ENCODE measurements at places on chromosomes 3 and 15.

- DNase-seq, result no peak
Observed at GRCh38 chr3:160945336-160945735, 159.8 kb downstream of the B3GALNT1 start.

DNA sequence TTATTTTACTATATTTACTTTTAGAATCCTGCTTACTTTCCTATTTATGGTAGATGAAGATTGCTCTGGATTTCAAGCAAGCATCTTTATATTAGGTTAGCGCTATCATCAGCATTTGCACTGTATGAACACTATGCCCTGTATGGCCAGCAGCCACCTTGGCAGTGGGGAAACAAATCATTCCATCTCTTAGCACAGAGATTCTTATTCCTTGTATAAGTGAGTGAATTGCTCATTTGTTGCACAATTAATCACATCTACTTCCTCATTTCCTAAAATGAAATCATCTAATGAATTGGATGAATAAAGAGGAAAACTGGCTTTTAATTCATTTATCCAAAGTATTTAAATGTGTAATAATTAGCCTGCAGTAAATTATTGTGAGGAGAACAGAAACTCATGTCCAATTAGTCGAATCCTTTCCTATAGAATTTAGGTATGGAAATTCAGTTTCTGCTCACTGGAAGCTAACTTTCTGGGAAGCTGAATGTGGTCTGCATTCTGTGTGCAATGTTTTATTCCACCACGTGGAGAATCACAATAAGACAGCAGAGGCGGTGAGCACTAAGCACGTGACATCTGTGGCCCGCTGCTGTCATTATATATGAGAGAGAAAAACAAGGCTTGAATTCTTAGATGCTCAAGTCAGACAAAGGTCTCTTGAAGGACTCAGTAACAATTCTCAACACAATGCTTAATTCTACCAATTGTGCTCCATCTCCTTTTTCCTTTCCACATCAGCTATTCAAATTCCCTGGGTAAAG is 93.4 kb downstream of the PEX5L start:
- DNase-seq, result no peak

DNA sequence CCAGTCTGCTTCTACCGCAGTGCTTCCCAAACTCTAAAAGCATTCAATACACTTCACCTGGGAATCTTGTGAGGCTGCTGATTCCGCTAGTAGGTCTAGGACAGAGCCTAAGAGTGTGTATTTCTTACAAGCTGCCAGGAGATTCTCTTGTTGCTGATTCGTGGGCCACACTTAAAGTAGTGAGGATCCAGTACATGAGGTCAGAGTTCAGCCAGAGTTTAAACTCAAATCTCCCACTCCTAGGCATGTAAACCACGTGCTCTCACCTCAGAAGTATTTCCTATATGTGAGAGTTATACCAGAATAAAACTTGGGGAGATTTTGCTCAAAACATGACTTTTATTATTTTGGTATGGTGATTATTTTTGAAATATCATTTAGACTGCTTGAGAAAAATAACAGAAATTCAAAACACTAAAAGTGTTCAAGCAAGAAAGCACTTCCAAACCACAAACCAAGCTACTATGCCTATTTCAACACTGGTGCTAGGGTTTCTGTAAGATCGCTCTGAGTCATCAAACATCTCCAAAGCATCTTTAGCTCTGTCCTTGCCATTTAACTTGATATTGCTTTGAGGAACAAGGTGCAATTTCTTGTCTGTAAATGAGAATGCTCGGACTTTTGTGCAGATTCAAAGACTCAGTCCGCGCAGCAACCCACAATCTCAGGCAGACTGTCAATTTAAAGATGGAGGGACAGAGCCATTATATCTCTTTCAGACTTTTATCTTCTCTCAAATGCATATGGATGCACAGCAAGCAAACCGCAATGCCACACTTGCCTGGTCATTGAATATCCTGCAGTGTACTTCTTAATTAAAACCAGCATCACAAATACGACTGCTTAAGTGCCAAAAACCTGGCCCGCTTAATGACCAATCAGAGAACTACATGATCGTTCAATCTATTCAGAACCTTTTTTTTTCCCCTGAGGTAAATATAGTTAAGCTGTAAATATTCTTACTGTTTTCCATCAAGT is 59.8 kb downstream of the AGTR1 start:
- DNase-seq, result no peak

DNA sequence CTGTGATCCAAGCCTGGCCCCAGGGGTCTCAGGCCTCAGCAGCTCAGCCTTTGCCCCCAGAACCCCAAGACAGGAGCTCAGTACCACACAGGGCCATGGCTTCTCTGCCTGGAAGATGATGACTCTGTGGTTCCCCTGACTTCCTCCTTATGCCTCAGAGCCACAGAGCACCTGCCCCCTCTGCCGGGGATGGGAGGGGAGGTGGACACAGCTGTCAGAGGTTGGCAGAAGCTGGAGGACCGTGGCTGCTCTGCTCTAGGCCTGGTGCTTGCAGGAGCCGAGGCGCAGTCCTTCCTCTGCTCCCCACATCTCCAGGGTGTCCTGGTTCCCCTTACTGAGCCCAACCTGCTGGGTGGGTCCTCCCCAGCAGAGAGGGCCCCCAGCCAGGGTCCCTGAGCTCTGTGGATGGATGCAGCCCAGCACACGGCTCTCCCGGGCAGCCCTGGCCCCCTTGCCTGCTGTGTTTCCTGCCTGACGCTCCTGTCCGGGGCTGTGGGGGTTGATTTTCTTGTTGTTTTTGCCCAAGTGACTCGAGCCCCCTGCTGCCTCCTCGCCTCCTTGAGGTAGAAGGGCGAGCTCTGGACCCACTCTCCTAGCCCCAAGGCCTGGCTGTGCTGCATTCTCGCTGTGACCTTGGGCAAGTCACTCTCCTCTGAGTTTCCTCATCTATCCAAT is 36.6 kb downstream of the PSTPIP1 start:
- no peak for DNase-seq

- no peak for DNase-seq
Observed at GRCh38 chr3:97910931-97911351, 61.3 kb downstream of the RIOX2 start.

- no peak for DNase-seq
Observed at GRCh38 chr3:186239321-186239720, 122.7 kb downstream of the DGKG start.

- DNase-seq, result no peak
Observed at GRCh38 chr3:118098827-118099226, 935.8 kb downstream of the IGSF11 start.

DNA sequence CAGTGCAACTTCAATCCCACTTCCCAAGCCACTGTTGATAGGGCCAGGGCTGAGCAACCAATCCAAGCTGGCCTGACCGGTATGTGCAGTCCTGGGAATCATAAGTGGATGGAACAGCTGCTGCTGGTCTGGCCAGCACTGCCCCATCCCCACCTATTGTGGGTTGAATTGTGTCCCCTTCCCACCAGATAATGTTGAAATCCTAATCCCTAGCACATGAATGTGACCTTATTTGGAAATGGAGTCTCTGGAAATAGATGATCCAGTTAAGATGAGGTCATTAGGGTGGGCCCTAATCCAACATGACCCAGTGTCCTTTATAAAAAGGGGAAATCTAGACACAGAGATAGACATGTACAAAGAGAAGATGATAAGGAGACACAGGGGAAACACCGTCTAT is 13.7 kb upstream of the PDIA5 start:
- DNase-seq, result no peak

- DNase-seq, result no peak
Observed at GRCh38 chr3:128080323-128081080, 28.3 kb downstream of the SEC61A1 start.

GRCh38 chr3:197000211-197000610 is 29.4 kb downstream of the MELTF start:
- no peak for DNase-seq

GRCh38 chr15:60396958-60397771 is 621 bp downstream of the ANXA2 start:
- DNase-seq, result no peak

DNA sequence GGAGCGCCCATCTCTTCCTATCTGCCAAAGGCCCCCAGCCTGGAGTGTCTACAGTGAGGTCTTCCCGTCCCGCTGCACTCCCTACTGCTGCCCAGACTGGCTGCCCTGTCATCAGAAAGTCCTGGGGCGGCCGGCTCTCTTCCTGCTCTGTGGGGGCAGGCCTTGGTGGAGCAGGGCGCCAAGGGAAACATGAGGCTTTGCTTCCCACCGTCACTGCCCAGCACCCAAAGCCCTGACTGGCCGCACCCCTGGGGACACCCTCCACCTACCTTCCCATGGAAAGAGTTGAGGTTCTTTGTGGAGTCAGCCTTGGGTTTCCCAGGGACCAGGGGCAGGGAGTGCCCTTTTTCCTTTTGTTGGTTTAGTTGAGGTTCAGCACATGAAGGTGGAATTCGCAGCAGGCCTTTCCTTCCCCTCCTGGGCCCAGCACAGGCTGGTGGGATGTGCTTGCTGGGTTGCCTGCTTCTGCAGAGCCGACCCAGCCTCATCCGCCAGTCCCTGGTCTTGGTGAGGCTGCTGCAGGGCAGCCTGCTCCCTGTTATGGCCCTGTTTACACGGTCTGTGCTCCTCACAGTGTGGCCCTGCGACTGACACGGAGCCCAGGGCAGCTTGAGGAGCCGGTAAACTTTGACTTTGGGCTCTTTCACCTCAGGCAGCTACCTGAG is 51.8 kb upstream of the PLXNA1 start:
- DNase-seq, result no peak

- no peak for DNase-seq
Observed at GRCh38 chr15:42490291-42490670, 660 bp downstream of the ZNF106 start.

GRCh38 chr3:69411346-69411745 is 25.5 kb upstream of the FRMD4B start:
- no peak for DNase-seq

- DNase-seq, result no peak
Observed at GRCh38 chr3:51392355-51393133, 1.5 kb downstream of the RBM15B start.

Measured in Panc1 (cell line).